ENCODE measurements at places on chromosomes 13 and 19. TPM values are rescaled to one million over a fixed set of nuclear protein-coding genes. Genes with fewer than 3 reads are reported as not detected.
A peak's percentile ranks its signal among the peaks of the same experiment; 100 is the strongest.

The KIR2DL1 gene
- total RNA-seq = not detected

DNA sequence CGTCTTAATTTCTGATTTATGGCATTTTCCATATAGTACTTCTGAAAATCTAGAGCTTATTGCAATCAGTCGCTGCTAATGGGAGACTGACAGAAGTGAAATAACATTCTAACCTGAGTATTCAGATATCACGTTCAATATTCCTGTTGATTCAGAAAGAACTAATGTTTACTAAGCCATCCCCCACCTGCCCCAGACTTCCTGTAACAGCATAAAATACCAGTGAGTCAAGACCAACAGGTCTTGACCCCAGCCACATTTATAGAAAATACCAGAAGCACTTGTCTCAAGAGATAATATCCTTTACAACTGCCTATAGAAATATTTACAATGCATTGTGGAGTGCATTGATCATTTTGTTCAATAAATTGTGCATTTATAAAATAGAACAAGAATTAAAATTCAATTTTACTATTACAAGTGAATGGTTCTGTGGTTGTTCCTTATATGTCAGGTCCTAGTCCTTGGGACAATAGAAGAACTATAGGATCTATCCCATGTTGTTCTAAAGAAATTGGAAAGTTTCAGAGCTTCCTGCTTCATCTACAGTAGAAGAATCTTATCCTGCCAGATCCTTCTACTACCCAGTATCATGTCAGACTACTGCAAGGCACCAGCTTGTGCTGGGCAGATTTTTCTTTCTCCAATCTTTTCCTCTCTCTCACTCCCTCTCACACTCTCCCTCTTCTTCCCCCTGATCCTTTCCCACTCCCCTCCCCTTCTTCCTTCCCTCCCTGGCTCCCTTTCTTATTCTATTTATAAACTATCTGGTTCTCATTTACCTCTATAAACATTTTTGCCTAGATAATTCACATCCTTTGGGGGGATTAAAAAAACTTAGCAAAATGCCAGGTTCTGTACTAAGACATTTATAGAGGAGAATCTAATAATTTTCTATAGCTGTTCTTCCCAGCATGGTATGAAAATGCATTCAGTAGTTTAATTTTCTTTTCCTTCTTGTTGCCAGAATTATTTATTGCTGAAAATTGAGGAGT is 629.9 kb downstream of the DIAPH3 start:
- no peak for DNase-seq
- no peak overlapping the region for H3K4me3 ChIP-seq
- H3K27ac ChIP-seq = no peak overlapping the region
- H3K4me1 ChIP-seq = peaks cover 9% of the 10 kb centered on the region
- no peaks in the 10 kb centered on the region for H3K36me3 ChIP-seq

DNA sequence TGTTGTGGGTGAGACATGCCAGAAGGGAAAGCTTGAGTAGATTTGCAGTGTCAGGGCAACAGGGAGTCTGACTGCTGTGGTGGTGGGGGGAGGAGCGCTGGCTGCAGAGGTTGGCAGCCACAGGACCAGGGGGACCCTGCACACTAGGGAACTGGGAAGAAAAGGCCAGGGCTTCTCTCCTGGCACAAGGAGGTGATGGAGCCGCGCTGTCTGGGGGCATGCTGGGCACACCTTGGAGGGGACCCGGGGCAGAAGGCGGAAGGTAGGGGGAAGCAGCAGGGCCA is 13.9 kb upstream of the EPHX3 start:
- DNase-seq = no peak
- no peaks in the 10 kb centered on the region for H3K4me1 ChIP-seq
- H3K4me3 ChIP-seq = no peak overlapping the region
- H3K27ac ChIP-seq = no peak overlapping the region
- peaks cover 42% of the 10 kb centered on the region for H3K36me3 ChIP-seq

GRCh38 chr13:36454987-36455386 is 22.7 kb downstream of the CCNA1 start:
- peaks cover 21% of the 10 kb centered on the region for H3K27me3 ChIP-seq
- H3K36me3 ChIP-seq = no peaks in the 10 kb centered on the region
- no peaks in the 10 kb centered on the region for H3K4me1 ChIP-seq

DNA sequence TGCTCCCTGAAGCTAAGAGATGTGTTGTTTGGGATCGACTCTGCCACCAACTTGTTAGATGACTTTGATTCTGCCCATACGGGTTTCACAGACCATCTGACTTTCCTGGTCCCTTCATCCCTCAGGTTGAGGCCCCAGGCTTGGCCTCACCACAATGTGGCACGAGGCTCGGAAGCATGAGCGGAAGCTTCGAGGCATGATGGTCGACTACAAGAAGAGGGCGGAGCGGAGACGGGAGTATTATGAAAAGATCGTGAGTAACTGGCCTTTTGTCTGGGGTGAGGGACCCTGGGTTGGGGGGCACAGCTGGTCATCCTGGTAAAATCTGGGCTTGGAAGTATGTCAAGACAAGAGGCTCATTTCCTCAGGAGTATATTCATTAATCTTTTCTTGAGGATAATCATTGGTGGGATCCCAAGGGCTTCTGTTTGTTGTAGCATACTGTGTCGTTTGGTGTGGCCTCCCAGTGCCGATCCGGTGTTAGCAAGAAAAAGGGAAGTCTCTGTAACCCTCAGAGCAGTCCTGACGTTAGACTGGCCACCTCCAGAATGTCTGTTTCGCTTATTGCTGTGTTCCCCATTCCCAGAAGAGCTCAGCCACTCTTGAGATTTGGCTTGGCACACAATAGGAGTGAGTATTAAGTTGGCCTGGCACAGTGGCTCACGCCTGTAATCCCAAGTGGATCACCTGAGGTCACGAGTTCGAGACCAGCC is 1.4 kb downstream of the CLASRP start:
- H3K27me3 ChIP-seq = no peaks in the 10 kb centered on the region
- H3K36me3 ChIP-seq = peaks cover 47% of the 10 kb centered on the region
- peak overlapping the region; percentile 90 for H3K27ac ChIP-seq
- peaks cover 37% of the 10 kb centered on the region for H3K4me1 ChIP-seq

DNA sequence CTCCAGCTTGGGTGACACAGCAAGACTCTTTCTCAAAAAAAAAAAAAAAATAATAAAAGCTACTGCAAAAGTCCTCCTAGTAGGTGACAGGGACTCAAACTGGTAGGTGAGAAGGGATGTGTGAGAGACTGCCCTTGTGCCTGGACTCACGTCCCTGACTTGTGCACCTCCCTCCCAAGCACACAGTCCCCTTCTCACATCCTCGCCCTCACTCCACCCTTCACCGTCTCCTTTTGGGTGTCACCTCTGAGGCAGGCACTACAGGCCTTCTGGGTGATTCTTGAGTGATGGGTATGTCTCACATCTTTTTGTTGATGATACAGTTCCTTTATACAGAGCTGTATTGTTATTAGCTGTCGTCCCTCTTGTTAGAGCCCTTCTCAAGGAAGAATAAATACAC is 170.5 kb downstream of the TM9SF2 start:
- H3K36me3 ChIP-seq = no peaks in the 10 kb centered on the region
- H3K27me3 ChIP-seq = no peaks in the 10 kb centered on the region
- H3K27ac ChIP-seq = no peak overlapping the region
- no peak overlapping the region for H3K4me3 ChIP-seq

DNA sequence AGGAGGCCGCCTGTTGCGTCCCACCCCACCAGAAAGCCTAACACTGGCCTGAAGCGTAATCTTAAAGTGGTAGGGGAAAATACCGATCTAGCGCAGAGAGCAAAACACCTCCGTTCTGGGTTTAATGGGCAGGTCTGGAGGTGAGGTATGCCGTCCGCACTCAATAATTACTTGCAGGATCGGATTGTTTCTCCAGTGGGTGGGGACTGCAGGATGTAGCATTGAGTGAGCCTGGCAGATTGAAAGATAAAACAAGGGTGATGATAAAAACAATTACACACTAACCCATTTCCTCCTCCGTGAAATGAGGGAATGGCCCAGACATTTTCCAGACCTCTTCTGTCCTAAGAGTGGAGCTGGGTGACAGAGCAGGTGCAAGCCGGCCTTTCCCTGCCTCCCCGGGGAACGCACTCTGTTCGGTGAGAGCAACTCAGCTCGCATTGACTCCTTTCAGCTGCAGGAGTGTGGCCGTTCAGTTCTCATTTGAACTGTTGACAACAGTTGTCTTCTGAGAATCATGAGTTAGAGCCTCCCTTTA is 110.2 kb upstream of the DOCK9 start:
- H3K36me3 ChIP-seq = no peaks in the 10 kb centered on the region
- DNase-seq = peak; percentile 58
- H3K4me3 ChIP-seq = peak overlapping the region; percentile 99
- no peaks in the 10 kb centered on the region for H3K27me3 ChIP-seq
- H3K27ac ChIP-seq = peak overlapping the region; percentile 97

DNA sequence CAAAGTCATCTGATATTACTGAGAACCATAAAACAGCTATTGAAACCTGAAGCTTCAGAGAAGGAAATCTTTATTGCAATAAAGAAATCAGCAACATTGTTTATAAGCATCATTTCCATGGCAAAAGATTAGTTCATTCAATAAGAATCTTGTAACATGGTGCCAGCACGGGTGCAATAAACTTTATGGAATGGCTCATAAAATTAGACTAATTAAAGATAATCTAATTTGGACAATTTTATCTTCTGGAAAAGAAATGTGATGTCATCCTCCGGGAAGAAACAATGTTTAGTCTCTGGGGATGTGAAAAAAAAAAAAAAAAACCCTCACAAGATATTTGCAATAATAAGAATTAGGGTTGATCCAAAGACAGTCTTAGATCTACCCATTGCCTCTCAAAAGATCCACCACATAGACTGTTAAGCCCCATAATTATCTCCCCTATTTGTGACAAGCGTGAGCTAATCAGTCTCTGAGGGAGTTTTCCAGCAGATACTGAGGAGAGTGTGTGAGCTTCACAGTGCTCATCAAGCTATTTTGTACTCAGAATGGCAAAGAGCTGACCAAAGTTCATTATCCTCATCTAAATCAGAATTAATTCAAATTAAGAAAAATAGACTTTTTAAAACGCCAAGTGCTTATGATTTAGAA is 297.0 kb upstream of the EDNRB start:
- H3K4me3 ChIP-seq = no peak overlapping the region
- no peak for DNase-seq
- no peaks in the 10 kb centered on the region for H3K36me3 ChIP-seq
- no peaks in the 10 kb centered on the region for H3K4me1 ChIP-seq

Data from activated naive CD4-positive, alpha-beta T cell treated with anti-CD3 and anti-CD28 coated beads for 36 hours (primary cell).